Thyroid gland (tissue), 4 donors: ENCODE measurements at places on chromosomes 7 and 10. TPM values are rescaled to one million over a fixed set of nuclear protein-coding genes. Genes with fewer than 3 reads are reported as not detected.

DENND10 gene
- 54.6 TPM for total RNA-seq

FAM24B gene
- total RNA-seq, result not detected

C10orf105 gene
- total RNA-seq, result not detected

ANKRD30A gene
- 0.13 TPM for total RNA-seq

SPAM1 gene
- not detected for total RNA-seq

YAE1 gene
- 27.1 TPM for total RNA-seq

IQUB gene
- total RNA-seq, result 11.3 TPM

HOXA7 gene
- 0.34 TPM for total RNA-seq

CUL1 gene
- total RNA-seq, result 51.3 TPM
